ENCODE measurements at places on chromosomes 11 and 22. TPM values are rescaled to one million over a fixed set of nuclear protein-coding genes. Genes with fewer than 3 reads are reported as not detected.

Gene WNT7B
- 0.18 TPM for total RNA-seq

Gene TMEM191B
- 2.7 TPM for total RNA-seq

Gene PDGFD
- 2.9 TPM for total RNA-seq

- no peak for DNase-seq
- no peaks in the 10 kb centered on the region for H3K27me3 ChIP-seq
- no peak overlapping the region for H3K4me3 ChIP-seq
- H3K36me3 ChIP-seq, result peaks cover 63% of the 10 kb centered on the region
- H3K27ac ChIP-seq, result no peak overlapping the region
Observed at GRCh38 chr11:75570559-75571139, 8.6 kb downstream of the SERPINH1 start.

DNA sequence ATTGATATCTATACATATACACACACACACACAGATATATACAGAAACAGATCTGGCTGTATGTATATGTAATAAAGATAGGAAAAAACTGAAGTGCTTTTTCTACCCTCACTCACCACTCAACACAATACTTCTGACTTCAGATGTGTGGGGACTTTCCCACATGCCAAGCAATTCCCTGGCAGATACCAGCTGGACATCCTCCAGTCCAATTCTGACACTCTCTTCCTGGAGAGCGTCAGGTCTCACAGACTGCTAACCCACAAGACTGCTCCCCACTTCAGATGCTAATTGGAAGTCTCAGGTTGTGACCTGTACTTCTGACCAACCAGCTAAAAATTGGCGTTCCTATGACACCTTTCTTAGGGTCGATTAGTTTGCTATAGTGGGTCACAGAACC lies 140.6 kb downstream of the ATG16L2 start:
- no peak for DNase-seq
- no peak overlapping the region for H3K27ac ChIP-seq
- H3K36me3 ChIP-seq, result no peaks in the 10 kb centered on the region
- no peak overlapping the region for H3K4me3 ChIP-seq
- peaks cover 16% of the 10 kb centered on the region for H3K4me1 ChIP-seq

DNA sequence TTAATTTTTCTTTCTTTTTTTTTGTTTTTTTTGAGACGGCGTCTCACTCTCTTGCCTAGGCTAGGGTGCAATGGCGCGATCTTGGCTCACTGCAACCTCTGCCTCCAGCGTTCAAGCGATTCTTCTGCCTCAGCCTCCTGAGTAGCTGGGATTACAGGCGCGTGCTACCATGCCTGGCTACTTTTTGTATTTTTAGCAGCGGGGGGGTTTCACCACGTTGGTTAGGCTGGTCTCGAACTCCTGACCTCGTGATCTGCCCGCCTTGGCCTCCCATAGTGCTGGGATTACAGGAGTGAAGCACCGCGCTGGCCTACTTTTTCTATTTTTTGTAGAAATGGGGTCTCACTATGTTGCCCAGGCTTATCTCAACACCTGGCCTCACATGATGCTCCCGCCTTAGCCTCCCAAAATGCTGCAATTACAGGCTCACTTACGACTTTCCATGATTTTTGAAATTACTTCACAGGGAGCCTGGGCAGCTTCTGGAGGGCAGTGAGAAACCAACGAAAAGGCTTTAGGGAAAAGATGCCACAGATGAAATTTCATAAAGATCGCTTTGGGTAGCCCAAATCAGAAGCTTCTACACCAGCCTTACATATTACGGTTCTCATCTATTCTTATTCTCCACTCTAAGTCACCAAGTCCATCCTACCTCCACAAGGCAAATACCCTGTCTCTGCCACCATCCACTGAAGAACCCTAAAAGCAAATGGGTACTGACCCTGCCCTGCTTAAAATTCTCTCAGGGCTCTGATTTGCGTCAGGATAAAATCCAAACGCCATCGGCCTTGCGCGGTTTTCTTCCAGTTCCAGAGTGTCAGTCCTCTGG lies 866 bp upstream of the RRM1 start:
- no peak for DNase-seq
- peaks cover 25% of the 10 kb centered on the region for H3K4me1 ChIP-seq
- H3K27me3 ChIP-seq, result no peaks in the 10 kb centered on the region
- peak overlapping the region; percentile 81 for H3K27ac ChIP-seq

Gene CEND1
- total RNA-seq, result 2.0 TPM

GRCh38 chr11:45922425-45923082 lies at the start of gene LARGE2:
TSS of gene LARGE2 (plus strand) at chr11:45922656. CDS start at chr11:45922883, 227 bp downstream.
- peaks cover 2% of the 10 kb centered on the region for H3K27me3 ChIP-seq
- peak within 1 kb of the TSS; percentile 92 for H3K4me3 ChIP-seq
- H3K36me3 ChIP-seq, result peaks cover 17% of the 10 kb centered on the region

DNA sequence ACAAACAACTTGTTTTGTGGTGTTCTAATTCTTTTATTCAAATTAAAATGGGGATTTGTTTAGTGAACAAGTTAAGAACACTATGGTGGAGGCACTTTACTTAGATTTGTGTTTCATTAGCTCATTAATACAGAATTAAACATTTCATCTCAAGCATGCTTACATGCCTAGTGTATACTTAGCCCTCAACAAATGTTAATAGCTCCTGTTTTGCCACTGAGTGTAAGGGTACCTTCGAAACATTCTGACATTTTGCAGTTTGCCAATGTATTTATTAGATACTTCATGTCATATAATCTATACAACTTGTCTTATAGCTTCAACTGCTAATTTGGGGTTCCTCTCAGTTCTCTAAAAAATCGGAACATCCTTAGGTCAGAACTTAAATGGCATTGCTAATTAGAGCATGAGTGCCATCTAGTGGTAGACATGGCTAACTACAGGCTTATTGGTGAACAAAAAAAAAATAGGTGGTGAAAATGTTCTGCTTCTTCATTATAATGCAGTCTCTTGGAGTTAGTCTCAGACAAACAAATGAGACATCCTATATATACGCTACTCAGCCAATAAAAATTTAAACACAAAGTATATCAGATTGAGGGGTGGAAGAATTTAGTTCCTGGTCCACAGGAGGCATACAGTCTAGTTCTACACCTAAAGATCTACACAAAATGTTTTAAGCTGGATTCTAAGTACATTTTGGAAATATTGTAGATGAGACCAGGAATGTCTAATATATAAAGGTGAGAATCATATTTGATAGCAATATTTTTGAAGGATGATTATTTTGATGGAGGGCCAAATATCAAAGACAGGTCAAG lies 4.9 kb upstream of the CNTN5 start:
- no peak overlapping the region for H3K4me3 ChIP-seq
- DNase-seq, result no peak
- peaks cover 2% of the 10 kb centered on the region for H3K4me1 ChIP-seq
- H3K27me3 ChIP-seq, result peaks cover 18% of the 10 kb centered on the region
- H3K36me3 ChIP-seq, result no peaks in the 10 kb centered on the region
- no peak overlapping the region for H3K27ac ChIP-seq

Gene ASRGL1
- 36.3 TPM for total RNA-seq

Gene DDI1
- total RNA-seq, result not detected

DNA sequence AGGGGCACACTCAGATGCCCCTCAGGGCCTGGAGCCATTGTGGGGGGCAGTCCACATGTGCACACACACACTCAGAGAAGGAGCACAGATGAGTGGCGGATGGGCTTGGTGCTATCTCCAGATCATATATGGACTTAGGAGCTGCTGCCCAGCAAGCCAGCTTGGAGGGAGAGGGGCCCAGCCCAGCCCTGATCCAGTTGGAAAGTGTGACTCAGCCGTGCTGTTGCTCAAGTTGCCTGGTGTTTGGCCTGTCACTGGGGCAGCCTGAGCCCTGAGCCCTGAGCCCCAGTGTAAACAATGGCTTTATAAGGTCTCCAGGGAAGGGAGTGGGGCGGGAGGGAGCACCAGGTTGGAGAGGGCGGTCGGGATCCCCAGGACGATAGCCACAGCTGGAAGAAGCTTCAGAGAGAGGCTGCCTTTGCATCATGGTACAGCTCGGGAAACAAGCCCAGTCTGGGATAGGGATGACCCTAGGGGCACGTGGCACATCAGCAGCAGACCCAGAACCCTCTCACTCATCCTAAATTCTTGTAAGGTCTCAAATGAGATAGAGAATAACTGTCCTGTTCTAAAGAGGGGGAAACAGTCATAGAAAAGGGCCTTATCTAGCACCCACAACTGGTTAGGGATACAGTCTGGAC lies 4.8 kb downstream of the SELENOM start:
- peaks cover 40% of the 10 kb centered on the region for H3K27me3 ChIP-seq
- DNase-seq, result no peak
- no peak overlapping the region for H3K27ac ChIP-seq
- peaks cover 25% of the 10 kb centered on the region for H3K4me1 ChIP-seq
- H3K36me3 ChIP-seq, result no peaks in the 10 kb centered on the region
- no peak overlapping the region for H3K4me3 ChIP-seq

GRCh38 chr11:62088331-62088933 lies 35.4 kb upstream of the INCENP start:
- no peak overlapping the region for H3K4me3 ChIP-seq
- H3K27ac ChIP-seq, result no peak overlapping the region
- H3K27me3 ChIP-seq, result peaks cover 3% of the 10 kb centered on the region

DNA sequence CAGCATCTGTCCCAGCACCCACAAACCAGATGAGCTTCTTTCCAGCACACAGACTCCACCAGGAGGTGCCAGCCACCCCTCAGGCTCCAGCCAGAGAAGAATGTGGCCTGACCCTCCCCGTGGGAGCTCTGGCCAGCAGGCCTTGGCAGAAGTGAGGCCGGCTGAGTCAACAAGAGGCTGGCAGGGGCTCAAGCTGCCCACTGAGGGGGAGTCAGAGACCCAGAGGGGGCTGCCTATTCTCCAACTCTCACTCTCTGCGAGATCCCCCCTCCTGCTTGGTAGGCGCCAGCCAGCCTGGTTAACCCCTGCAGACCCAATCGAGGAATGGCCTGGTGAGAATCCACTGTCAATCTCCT lies 10.6 kb upstream of the CDC42EP1 start:
- no peak overlapping the region for H3K27ac ChIP-seq
- no peak overlapping the region for H3K4me3 ChIP-seq
- H3K4me1 ChIP-seq, result peaks cover 40% of the 10 kb centered on the region
- H3K36me3 ChIP-seq, result no peaks in the 10 kb centered on the region
- no peak for DNase-seq

DNA sequence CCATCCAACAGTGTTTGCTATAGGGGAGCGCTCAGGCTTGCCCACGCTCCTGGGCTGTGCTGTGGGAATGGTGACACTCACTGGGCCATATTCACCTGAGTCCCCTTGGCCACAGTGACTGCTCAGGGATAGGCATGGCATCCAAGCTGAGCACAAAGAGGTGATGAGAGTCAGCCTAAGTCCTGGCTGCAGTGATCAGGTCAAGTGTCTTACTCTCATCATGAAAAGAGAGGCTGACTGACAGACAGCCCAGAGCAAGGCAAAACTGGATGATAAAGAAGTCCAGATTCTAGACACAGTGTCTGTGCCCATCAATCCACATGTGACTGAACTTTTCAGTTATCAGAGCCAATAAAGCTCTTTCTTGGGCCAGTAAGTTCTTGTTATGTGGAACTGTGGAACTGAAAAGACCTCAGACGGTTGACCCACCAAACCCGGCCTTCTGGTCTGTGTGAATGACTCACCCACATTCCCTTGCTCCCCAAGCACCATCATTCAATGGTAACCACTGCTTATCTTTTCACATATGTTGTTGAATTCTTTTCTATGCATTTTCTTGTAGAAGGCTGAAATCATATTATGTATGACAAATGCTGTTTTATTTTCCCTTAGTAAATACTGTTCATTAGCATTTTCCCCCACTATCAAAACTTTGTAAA lies 43.2 kb upstream of the YPEL1 start:
- H3K27me3 ChIP-seq, result no peaks in the 10 kb centered on the region
- H3K27ac ChIP-seq, result no peak overlapping the region
- no peak overlapping the region for H3K4me3 ChIP-seq
- H3K4me1 ChIP-seq, result no peaks in the 10 kb centered on the region
- peaks cover 19% of the 10 kb centered on the region for H3K36me3 ChIP-seq

GRCh38 chr22:44951510-44951816 lies 58.3 kb downstream of the PHF21B start:
- H3K27me3 ChIP-seq, result no peaks in the 10 kb centered on the region
- no peak overlapping the region for H3K27ac ChIP-seq
- DNase-seq, result no peak
- peaks cover 72% of the 10 kb centered on the region for H3K4me1 ChIP-seq

DNA sequence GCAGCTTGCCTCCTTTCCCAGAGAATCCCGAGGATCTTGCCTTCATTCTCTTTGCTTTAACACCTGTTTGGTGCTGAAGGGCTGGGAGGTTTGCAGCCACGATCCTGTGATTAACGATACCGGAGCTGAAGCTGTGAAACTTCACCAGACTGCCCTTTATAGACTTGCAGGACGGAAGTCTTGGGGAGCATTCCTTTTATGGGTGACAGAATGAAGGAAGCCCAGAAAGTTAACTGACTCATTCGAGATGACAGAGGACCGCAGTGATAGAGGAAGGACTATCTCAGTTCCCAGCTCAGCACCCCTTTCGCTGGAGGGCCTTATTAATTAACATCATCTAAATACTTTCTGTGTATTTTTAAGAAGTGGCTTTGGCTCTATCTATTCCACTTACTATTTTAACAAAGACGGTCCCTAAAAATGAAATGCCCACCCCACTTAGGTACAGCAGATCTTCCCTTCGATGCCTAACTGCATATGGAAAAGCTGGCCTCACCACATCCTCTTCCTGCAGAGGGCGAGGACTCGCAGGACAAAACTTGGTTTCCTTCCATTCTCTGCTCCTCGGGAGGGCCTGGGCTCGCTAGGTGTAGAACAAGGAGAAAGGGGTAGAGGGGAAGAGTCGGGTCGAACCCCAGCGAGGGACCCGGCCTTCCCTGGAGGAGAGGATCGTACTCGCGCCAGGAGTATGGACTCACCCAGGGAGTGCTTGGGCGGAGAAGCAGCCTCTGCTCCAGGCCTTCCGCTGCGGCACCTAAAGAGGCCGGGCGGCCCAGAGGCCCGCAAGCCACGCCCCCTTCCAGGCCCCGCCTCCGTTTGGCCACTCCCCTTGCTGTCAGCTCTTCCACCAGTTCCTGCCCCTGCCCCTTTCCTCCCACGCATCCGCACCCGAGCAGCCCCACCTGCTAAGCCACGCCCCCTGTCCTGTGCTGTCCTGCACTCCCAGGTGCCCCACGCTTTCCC lies 30.7 kb upstream of the USP47 start:
- DNase-seq, result peak; percentile 73
- 0 out of 2 replicates have a peak, but pooled peaks cover 2% of the 10 kb centered on the region for H3K4me1 ChIP-seq
- H3K27me3 ChIP-seq, result no peaks in the 10 kb centered on the region
- H3K27ac ChIP-seq, result no peak overlapping the region
- H3K4me3 ChIP-seq, result no peak overlapping the region
- no peaks in the 10 kb centered on the region for H3K36me3 ChIP-seq

Gene MFNG
- total RNA-seq, result 3.7 TPM

DNA sequence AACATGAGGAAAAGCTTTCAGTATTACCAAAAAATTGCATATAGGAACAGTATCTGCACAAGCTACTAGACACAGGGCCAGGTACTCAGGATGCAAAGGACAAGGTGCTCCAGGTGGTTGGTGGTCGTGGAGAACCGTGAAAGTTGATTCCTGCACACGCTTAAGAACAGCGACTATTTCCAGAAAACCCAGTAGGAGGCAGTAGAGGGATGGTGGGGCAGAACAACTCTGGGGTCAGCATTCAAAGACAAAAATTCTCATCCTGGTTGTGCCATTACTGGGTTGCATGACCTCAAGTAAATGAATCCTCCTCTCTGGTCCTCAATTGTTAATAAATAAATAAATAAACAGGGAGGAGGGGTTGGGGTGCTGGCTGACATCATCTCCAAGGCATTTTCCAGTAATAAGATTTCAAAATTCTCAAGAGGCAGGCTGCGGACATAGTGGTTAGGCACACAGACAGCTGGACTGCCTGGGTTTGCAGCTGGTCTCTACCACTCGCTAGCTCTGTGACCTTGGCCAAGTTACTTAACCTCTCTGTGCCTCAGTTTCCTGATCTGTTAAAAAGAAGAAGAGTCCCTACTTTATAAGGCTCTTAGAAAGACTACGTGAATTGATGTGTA lies 89.6 kb downstream of the ISX start:
- peak; percentile 24 for DNase-seq
- H3K36me3 ChIP-seq, result peaks cover 4% of the 10 kb centered on the region
- H3K4me1 ChIP-seq, result peaks cover 31% of the 10 kb centered on the region
- H3K27ac ChIP-seq, result no peak overlapping the region

Gene OR52E8
- not detected for total RNA-seq

Gene CCDC81
- total RNA-seq, result 1.0 TPM

Data from WTC11 (cell line).